GM23338 (cell line): ENCODE measurements at places on chromosomes 4 and X.

DNA sequence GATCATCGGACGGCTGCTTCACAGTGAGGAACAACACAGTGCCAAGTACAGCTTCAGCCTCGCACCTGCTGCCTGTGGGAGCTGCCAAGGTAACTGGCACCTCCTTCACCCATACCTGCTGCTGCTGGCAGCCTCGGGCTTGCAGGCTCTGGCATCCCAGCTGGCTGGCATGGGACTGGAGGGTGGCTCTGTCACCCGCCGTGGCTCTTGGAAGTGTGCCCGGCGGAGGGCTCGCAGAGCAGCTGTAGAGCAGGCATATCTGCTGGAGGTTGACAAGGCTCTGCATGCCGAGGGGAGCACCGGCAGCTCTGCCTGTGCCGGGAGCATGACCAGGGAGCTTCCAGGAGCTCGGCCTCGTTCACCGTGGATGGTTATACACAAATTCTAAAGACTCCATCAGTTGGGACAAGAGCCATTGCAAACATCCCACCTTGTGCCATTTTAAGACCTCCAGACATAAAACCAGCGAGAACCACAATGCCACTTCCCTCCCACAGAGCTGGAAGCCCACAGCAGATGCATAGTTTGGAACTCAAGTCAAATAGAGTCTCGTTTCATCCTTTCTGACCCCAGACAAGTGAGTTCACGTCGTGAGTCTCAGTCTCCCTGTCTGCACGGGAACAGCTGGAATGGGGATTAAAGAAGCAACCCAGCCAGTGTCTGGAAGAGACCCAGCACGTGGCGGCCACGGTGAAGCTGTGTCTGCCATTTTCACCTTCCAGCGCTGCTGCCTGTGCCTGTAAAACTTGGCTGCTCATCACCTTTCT lies 84.3 kb upstream of the PSAPL1 start:
- no peak for DNase-seq

DNA sequence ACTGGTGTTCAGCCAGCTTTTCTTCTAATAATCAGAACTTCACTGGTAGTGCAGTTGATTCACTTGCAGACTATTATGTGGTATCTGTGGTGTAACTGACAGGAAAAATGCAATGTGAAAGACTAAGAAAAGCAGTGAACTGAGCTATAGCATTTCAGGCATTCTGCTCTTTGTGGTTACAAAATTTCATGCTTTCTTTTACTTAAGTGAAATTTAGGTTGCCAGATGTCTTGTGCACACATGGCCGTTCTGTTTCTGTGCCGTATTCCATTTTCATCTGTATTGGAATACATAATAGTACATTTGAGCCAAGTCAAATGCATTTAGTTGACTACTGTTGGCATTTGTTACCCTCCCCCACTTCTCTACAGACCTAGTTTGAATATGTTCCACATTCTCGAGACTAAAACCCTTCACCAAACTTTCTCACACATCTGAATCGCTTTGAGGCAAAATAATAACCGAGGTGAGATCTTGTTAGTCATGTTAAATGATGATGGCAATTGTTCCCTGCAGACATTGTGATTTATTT lies 8.2 kb downstream of the RTL3 start:
- peak; percentile 0 for DNase-seq

DNA sequence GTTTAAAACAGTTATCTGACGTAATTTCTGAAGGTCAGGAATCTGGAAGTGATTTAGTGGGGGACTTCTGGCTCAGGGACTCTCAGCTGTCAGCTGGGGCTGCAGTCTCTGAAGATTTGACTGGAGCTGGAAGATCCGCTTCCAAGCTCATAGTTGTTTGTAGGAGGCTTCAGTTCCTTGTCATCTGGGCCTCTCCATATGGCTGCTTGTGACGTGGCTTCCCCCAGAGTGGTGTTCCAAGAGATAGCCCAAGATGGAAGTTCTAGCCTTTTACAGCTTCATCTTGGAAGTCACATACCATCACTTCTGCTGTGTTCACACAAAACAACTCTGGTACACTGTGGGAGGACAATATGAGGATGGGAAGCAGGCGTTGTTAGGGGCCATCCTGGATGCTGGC lies 2.1 kb downstream of the MPC1L start:
- no peak for DNase-seq

- no peak for DNase-seq
Observed at GRCh38 chr4:57351731-57352130, 241.5 kb upstream of the IGFBP7 start.

DNA sequence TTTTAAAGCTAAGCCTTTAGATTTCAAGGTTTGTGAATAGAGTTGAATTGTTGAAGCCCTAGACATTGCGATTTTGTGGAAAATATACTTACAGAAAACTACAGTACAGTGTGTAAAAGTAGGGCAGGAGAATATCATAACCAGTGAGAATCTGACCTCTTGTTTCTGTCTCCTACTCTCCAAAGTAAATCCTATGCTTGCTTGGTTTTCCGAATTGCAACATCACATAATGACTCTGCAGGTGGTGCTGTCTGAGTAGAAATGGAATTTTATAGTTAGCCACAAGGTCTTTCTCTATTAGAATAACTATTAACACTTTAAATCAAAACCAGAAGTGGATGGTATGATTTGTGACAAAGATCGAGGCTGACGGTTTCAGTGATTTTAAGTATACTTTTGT lies 505.6 kb downstream of the RAPGEF2 start:
- DNase-seq, result no peak

GRCh38 chr4:138399081-138399480 lies 156.9 kb upstream of the SLC7A11 start:
- no peak for DNase-seq

- peak; percentile 82 for DNase-seq
Observed at GRCh38 chr4:74531963-74532794, 87.2 kb downstream of the AREG start.

- DNase-seq, result peak; percentile 44
Observed at GRCh38 chrX:45788941-45789348, 588.3 kb upstream of the DIPK2B start.

DNA sequence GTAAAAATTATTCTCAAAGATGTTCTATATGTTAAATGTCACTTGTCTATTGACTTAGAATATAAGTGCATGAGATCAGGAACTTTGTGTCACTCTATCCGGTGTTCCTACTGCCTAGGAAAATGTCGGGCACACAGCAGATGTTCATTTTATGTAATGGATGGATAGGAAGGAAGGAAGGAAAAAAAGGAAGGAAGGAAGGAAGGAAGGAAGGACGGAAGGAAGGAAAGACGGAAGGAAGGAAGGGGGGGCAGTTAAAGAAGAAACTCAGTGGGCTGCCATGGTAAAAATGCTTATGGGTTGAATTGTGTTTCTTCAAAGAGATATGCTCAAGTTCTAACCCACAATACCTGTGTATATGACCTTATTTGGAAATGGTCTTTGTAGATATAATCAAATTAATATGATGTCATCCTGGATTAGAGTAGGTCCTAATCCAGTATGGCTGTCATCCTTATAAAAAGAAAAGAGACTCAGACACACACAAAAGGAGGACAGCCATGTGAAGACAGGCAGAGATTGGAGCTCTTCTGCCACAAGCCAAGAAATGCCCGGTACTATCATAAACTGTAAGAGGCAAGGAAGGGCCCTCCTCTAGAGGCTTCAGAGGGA lies 86.3 kb downstream of the COL25A1 start:
- DNase-seq, result no peak

DNA sequence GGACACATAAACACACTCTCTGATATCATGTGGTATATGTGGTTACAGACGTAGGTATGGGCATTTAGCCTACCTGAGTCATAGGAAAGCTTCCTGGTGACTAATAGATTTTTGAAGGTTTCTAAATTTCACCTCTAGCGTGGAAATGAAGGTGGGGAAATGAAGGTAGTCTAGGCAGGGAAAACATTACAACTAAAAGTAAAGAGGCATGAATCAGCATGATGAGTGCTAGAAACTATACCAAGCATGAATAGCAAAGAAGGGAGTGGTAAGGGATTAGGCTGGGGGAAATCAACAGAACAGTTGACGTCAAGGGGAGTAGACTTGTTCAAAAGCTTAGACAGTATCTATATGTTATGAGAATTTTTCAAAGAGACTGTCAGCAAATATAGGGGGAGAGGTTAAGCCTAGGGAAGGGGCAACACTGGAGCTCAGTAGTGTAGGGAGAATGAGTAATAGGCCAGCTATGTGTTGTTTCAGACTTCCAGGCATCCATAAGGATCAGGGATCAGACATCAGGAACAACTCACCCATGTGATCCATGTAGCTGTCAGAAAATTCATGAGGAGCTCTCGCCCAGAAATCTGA lies 279.3 kb upstream of the DIPK2B start:
- DNase-seq, result no peak

DNA sequence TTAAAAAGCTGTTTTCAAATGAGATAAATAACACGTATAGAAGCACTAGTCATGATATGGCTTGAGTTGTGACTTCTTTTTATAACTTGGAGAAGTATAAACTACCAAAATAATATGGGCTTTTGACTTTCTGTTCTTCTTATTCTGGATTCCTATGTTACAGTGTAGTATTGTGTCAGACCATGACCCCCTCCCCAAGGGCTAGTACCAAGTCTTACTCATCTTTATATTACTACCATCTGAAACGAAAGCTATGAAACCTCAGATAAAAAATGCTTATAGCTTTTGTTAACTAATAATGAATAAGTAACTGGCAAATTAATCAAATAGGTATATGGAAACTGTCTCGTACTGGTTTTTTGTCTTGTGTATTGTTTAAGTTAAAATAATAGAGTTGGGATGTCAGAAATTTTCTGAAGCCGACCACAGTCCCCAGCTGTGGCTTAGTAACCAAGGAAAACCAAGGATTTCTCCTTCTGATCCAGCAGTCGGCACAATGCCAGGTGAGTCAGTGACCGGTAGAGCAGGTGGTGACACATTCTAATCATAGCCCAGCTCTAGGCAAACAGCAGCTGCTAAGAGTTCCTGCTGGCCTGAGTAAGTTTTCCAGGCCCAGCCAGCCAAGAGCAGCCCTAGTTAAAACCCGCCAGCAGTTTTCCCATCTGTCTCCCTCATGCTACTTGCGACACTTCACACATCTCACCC lies 163.3 kb upstream of the PRDX4 start:
- peak; percentile 26 for DNase-seq

DNA sequence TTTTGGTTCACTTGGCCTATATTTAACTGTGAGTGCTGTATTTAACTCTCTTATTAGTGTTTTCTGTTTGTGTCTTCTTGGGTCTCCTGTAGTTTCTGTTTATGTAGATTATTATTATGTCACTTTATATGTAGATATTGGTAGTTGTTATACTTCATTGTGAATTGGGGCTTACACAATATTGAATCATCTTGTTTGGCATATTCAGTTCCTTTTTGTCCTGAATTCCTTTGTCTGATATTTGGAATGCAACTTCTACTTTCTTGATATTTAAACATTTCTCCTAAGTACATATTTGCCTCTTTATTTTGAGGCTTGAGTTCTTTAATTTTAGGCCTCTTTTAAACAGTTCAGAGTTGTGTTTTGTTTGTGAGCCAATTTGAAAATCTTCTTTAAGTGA lies 544.8 kb upstream of the ADGRL3 start:
- no peak for DNase-seq

DNA sequence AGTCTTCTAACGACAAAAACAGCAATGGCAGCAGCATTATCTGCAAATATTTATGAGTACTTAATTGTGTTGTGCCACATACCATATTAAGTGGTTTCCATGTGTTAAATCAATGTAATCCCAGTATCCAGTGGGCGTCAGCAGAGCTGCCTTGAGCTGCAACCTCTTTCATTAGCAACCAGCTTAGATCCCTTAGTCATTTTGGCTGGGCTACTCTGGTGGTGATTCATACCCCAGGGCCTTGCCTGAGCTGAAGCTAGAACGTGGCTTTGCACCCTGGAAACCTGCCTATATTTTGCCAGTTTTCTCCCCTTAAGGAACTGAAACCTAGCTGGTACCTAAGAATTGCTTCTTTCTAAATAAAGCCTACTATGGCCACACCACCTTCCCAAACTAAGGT lies 474.3 kb upstream of the FTHL17 start:
- DNase-seq, result no peak

- DNase-seq, result no peak
Observed at GRCh38 chr4:52945982-52946381, 83.9 kb downstream of the RASL11B start.

GRCh38 chr4:77349796-77350195 lies 192.8 kb downstream of the CCNG2 start:
- no peak for DNase-seq

- DNase-seq, result no peak
Observed at GRCh38 chrX:44952329-44953027, 79.5 kb downstream of the KDM6A start.

GRCh38 chr4:19615086-19615689 lies 636.5 kb upstream of the SLIT2 start:
- DNase-seq, result no peak

GRCh38 chr4:5708449-5709206 lies at the start of gene EVC2:
EVC2 (minus strand) TSS chr4:5708559; CDS start chr4:5708513, 46 bp downstream.
- DNase-seq, result peak; percentile 79
